Activated naive CD4-positive, alpha-beta T cell treated with anti-CD3 and anti-CD28 coated beads, Interleukin-2, amount 10 ng/mL, durations not matched to agents 5 hours and 36 hours (primary cell): ENCODE measurements at places on chromosomes 13 and 19. TPM values are rescaled to one million over a fixed set of nuclear protein-coding genes. Genes with fewer than 3 reads are reported as not detected.

PCDH17 gene
- not detected for total RNA-seq

FAAP24 gene
- total RNA-seq = 4.2 TPM

CTXN1 gene
- not detected for total RNA-seq

INSL3 gene
- 7.2 TPM for total RNA-seq

BST2 gene
- total RNA-seq = 104 TPM

SLITRK5 gene
- total RNA-seq = not detected

RAX2 gene
- not detected for total RNA-seq

ZNF28 gene
- total RNA-seq = 24.6 TPM

HSD17B14 gene
- 0.82 TPM for total RNA-seq

F10 gene
- total RNA-seq = not detected
